ENCODE measurements at places on chromosomes 5 and 9.

DNA sequence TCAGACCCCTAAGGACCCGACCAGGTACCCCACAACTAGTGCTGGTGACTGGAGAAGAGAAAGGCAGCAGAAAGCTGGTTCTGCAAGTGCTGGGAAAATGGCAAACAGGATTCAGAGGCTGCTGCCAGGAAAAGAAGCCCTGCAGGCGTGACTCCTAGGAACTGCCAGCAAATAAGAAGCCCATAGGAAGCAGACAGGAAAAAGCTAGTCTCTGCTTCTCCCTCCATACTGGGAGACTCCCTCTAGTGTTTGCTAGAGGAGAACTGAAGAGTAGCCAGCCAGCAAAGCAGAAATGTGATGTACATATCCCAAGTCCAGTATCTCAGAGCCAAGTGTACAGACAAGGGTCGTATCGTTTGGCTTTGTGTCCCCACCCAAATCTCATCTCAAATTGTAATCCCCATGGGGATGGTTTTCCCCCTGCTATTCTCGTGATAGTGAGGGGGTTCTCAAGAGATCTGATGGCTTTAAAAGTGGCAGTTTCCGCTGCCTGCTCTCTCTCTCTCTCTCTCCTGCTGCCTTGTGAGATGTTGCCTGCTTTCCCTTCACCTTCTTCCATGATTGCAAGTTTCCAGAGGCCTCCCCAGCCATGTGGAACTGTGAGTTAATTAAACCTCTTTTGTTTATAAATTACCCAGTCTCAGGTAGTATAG is 38.1 kb upstream of the TUSC1 start:
- peak; percentile 23 for DNase-seq

DNA sequence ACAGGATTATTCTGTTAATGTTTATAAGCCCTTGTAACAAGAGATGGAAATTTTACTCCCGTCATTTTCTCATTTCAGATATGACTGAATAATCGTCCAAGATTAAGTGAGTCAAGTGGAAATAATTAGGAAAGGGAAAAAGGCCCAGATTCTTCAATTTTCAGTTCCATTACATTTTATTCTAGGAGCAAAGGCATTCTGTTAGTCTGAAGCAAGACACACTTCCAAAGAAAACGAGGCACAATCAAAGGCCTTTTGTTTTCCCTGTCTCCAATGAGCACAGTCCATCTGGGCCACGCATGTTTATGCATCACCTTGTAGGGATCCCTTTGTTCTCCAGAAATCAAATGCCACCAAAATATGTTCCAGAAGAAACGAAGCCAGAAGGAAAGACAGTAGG is 382.9 kb upstream of the RFX3 start:
- DNase-seq: no peak

DNA sequence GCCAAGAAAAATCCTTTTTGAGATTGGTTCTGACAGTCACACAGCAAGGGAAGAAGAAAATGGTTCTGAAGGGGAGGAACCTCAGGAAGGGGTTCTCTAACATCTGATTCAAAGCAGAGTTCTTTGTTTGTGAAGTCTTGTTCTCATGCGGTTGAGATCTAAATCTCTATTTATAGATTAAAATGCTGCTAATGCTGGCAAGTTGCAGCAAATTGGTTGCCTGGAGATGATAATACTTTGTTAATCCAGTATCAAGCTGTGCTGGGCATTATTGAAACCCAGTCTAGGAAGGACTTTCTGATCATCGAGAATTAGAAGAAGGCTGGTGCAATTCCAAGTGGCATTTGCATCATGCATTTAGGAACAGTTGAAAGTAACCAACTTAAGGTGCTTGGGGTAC is 34.0 kb upstream of the SLC28A3 start:
- DNase-seq: no peak

GRCh38 chr5:139272471-139273321 is 20.8 kb upstream of the MATR3 start:
- DNase-seq: peak; percentile 75
